ENCODE measurements at places on chromosomes 1 and 21.

- DNase-seq = no peak
Observed at GRCh38 chr1:15354580-15354965, 55.1 kb upstream of the EFHD2 start.

DNA sequence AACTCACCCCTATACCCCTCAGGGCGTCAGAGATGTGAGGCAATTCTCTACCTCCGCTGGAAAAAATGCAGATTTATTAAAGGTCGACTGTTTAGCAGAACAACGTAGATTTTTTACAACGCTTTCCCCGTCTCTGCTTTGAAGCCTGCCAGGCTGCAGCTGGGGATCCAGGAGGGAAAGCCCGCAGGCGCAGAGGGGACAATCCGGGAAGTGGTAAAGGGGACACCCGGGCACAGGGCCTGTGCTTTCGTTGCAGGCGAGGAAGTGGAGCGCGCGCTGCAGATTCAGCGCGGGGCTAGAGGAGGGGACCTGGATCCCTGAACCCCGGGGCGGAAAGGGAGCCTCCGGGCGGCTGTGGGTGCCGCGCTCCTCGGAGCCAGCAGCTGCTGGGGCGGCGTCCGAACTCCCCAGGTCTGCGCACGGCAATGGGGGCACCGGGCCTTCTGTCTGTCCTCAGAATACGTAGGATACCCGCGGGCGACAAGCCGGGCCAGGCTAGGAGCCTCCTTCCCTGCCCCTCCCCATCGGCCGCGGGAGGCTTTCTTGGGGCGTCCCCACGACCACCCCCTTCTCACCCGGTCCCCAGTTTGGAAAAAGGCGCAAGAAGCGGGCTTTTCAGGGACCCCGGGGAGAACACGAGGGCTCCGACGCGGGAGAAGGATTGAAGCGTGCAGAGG is 5.5 kb downstream of the SIM2 start:
- DNase-seq = no peak

GRCh38 chr1:9724706-9725476 is 73.4 kb downstream of the PIK3CD start:
- DNase-seq = peak; percentile 62

GRCh38 chr21:36873513-36873912 is 93.0 kb downstream of the HLCS start:
- no peak for DNase-seq

GRCh38 chr1:29753771-29754572 is 517.6 kb downstream of the PTPRU start:
- no peak for DNase-seq

- DNase-seq = no peak
Observed at GRCh38 chr1:16727190-16728111, 12.9 kb upstream of the RNU1-4 start.

GRCh38 chr1:202405928-202406327 is 57.4 kb downstream of the PPP1R12B start:
- DNase-seq = no peak

GRCh38 chr1:46587069-46587468 is 17.0 kb downstream of the MKNK1 start:
- DNase-seq = no peak

GRCh38 chr1:205920159-205920558 is 23.1 kb downstream of the SLC26A9 start:
- no peak for DNase-seq

DNA sequence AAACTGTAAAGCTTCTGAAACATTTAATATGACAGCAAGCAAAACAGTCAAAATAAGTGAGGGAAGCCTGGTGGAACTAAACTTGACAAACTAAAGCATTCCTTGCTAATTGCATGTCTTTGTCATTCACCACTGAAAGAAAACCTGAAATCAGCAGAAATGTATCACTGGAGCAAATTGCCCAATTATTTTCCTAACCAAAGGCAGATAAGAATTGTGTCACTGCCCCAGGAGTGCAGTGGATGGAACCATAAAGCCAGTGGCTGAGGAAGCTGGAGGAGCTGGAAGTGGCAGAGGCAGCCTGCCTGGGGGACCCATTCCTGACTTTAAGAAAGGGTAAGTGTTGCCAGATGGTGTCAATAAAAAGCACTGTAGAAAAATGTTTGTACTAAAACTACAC is 2.7 kb upstream of the SLC30A10 start:
- no peak for DNase-seq

DNA sequence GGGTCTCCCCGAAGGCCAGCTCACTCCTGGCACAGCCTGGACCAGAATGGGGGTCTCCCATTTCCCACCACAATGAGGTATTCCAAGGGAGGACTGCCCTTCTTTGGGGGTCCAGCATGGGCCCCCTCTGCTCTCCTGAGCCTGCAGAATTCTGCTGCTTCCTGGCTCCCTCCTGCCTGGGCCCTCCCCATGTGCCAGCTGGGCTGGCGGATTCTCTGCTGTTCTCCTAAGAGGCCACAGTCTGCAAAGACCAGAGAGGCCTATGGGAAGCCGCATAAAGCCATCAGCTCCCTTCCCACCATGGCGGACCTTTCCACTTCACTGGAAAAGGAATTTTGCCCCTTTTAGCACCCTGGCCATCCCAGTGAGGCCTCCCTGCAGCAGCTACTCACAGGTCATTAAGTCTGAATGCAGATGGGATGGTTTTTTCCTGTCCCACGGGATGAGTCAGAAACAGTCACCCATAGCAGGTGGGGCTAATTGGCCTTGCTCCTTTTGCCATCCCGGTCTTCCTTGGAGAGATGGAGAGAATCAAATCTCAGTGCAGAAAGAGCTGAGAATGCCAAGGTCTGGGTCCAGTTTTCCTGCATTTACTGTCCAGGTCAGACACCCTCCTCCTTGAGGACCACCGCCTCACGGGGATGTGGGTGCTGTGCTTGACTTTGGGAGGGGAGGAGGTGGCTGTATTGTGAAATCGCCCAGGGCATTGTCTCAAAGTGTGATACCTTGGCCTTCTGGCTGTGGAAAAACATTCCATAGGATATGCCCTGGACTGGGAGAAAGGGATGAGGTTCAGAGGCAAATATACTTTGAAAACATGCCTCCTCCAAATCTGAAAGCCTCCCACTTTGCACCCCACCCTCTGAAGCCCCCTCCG is 23.2 kb downstream of the MYBPH start:
- DNase-seq = no peak

DNA sequence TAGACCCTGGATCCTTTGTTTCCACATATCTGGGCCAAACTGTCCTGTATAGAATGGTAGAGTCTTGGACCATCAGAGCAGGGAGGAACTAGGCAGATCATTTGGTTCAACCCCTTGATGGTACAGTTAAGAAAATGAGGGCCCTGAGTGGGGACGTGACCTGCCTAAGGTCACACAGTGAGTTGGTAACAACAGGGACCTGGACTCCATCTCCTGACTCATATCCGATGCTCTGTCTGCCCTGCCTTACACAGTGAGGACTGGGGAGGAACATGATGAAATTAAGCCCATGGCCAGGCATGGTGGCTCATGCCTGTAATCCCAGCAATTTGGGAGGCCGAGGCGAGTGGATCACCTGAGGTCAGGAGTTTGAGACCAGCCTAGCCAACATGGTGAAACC is 440.2 kb downstream of the PTPRU start:
- no peak for DNase-seq

GRCh38 chr1:231460614-231461013 is 38.5 kb upstream of the EGLN1 start:
- DNase-seq = peak; percentile 40

DNA sequence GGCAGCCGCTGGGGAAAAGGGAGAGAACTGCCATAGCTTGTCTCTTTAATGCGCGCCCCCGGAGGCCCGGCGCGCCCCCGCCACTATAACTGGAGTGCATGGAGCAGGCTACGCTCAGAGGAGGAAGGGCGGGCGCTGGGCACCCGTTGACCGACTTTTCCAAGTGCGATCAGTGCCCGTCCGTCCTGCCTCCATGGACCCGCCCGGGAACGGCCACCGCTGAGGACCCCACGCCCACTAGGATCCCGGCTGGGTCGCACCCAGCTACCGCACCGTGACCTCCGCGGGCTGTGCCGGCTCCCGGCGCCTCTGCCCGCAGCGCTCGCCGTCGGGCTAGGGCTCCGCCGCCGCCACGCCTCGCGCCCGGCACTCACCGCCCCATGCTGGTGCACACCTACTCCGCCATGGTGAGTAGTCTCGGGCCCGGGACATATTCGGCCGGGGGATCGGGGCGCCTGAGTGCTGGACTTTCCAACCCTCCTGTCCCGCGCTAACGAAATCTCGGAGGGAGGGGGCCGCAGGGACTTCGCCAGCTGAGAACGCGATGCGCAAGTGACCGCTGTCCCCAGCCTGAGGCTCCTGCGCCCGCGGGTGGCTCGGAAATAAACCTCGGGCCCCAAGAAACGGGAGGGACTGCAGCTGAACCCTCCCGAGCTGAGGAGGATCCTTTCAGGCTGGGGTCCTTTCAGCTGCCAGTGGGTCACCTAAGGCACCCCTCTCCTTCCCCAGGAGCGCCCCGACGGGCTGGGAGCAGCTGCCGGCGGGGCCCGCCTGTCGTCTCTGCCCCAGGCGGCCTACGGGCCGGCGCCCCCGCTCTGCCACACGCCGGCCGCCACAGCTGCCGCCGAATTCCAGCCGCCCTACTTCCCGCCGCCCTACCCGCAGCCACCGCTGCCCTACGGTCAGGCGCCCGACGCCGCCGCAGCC is at the start of gene TFAP2E:
TSS of gene TFAP2E (plus strand) at position 117 of the 927 bp plus-strand sequence. CDS start at position 381, 264 bp downstream.
- DNase-seq = no peak

GRCh38 chr21:24200052-24200451 is 1407.2 kb downstream of the MRPL39 start:
- no peak for DNase-seq

- no peak for DNase-seq
Observed at GRCh38 chr1:93002781-93003180, 41.5 kb upstream of the DIPK1A start.

DNA sequence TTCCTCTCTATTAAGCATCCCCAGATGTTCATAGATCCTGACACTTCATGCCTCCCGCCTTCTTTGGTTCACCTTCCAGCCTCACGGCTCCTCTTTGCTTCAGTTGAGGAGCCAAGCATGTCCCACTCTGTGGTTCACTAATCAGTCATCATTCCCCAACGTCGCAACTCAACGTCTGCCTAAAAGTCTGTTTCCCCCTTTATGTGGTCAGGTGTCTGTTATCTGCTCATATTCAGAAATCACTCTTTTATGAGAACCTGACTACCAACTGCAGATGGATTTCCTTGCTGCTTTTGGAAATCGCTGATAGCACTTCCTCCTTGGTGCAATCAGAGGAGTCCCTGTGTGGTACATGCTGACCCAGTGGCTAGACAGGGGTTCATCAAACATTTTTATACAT is 94.1 kb upstream of the VANGL1 start:
- no peak for DNase-seq

- DNase-seq = no peak
Observed at GRCh38 chr1:166858726-166859419, 17.2 kb downstream of the TADA1 start.

GRCh38 chr1:201429736-201430501 is 8.4 kb upstream of the TNNI1 start:
- no peak for DNase-seq

DNA sequence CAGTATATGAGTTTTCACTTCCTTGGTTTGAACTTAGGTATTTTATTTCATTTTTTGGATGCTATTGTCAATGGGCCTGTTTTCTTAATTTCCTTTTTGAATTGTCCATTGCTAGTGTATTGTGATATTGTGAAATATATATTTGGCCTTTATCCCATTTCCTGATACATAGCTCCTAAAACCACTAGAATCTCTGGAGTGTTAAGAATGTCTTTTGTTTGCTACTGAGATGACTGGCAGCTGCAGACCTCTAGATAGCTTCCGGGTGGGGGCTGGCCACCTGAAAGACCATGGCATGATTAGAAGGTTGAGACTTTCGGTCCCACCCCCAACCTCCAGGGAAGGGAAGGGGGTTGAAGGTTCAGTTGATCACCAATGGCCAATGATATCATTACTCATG is 245.4 kb downstream of the KCNJ6 start:
- no peak for DNase-seq

DNA sequence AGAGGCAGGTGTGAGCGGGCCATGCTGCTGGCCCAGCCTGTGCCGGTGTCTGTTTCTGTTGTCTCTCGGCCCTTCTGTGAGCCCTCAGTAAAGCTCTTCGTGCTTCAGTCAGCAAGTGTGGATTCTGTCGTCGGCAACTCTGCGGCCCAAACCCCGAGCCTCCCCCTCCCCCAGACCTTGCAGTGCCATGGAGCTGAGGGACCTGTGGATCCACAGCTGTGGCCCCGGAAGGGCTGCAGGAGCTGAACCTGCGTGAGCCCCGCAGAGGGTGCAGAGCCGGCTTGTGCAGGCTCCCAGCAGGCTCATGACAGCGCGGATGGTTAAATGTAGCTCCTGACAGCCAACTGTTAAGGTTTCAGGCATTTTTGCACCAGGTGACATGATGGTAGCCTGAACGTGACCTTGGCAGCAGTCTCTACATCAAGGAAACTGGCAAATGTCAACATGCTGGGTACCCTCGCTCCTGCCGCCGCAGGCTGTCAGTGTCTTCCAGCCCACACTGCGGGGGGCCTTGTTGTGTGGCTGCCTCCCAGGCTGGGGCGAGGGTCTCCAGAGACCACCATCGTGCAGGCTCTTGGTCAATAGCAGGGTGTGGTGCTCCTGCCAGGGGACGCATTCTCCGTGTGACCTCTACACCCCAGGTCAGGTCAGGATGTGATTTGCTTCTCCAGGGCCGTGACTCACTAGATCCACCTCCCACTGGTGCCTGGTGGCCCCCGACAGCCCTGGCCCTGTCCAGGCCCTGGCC is 7.0 kb downstream of the LRRC3 start:
- no peak for DNase-seq

GRCh38 chr1:201463071-201463552 is 5.9 kb downstream of the PHLDA3 start:
- no peak for DNase-seq

DNA sequence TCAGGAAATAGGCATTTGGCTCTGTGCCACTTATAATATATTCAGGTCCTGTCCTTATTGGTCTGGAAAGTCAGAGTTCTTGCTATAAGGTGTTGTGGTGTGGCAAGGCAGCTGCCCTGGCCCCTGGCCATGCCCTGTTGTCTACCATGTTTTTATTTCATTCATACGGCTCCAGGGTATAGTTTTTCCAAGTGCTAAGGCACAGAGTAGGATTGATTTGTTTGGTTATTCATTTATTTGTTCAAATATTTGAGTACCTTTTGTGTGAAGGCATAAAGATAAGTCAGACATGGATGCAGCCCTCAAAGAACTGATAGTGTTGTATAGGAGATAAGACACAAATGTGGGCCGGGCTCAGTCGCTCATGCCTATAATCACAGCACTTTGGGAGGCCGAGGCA is 10.1 kb downstream of the ZBTB8B start:
- DNase-seq = no peak

- DNase-seq = no peak
Observed at GRCh38 chr1:5662744-5663126, 329.5 kb downstream of the NPHP4 start.

GRCh38 chr1:194598098-194598497 is 1411.7 kb upstream of the B3GALT2 start:
- DNase-seq = no peak

DNA sequence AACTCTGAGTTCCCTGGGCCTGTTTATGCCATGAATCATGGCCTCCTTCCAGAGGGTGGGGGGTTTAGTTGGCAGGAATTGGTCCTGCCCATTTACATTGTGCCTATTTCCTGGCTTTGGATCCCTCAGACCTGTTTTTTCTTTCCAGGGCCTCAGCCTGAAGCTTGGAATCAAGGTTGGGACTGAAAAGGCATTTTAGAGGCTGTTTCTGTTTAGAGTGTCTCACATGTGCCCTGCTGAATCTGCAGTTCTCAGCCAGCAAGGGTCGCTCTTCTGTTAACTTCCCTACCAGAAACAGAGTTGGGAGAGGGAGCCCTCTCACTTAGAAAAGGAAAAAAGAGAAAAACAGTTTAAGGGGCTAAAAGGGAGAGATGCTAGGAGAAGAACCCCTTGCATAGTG is 191.1 kb downstream of the PTPRC start:
- no peak for DNase-seq

- no peak for DNase-seq
Observed at GRCh38 chr1:5690291-5690690, 301.9 kb downstream of the NPHP4 start.

GRCh38 chr1:221190249-221190648 is 311.0 kb downstream of the HLX start:
- no peak for DNase-seq
